ENCODE measurements at places on chromosomes 1 and 21.

DNA sequence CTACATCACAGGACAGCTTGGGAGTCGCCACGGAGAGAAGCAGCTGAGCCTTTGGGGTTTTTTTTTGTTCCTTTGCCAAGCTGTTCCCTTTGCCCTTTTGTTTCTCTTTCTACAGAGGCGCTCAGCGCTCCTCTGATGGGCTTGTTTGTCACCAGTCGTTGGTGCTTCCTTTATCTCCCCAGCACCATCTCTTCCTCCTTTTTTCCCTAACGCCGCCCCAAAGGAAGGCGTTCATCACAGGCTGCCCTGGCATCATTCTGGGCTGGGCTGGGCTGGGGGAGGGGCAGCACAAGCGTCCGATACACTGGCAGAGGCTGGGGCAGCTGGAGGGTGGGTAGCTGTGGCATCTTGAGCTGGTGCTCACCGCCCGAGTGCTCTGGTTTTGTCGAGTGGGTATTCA is 10.5 kb downstream of the IGSF21 start:
- DNase-seq = no peak

DNA sequence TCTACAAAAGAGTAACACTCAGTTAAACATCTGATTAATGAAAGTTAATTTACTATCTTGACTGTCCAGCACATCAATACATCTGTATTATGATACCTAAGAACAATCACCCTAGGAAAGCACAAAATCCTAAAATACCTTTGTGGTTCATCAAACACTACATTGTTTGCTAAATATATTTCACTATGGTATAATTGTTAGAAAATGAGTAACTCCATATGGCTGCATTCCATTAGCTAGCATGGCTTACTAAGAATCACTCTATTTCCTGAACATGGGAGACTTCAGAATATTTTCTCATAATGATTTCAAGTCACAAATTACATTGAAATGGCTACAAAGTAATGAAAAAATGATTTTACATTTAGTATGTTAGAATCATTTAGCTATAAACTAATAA is 12.5 kb downstream of the TRMT1L start:
- no peak for DNase-seq

DNA sequence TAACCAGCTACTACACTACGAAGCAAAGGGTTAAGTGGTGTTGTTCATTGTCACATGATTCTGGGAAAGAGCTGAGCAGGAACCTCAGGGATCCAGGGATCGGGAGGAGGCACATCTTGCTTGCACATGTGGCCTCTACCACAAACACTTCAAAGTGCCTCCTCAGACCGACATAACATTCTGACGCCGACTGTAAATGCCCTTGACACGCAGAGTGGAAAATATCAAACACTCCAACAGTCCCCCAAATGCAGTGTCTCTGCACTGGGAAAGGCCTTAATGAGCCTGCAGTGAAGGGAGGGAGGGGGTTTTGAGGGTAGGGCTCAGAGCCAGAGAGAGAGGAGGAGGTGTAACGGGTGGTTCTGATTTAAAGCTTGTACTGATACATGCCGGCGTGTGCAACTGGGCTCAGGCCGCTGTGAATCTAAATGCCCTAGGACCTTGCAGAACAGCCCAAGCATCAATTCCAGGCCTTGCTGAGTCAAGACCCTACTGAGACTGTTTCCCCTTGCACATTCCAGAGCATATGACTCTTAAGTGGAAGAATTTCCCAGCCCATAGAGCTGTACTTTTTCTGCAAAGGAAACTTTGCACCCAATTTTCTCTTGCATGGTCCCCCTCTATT is 163.7 kb downstream of the NTMT2 start:
- no peak for DNase-seq

DNA sequence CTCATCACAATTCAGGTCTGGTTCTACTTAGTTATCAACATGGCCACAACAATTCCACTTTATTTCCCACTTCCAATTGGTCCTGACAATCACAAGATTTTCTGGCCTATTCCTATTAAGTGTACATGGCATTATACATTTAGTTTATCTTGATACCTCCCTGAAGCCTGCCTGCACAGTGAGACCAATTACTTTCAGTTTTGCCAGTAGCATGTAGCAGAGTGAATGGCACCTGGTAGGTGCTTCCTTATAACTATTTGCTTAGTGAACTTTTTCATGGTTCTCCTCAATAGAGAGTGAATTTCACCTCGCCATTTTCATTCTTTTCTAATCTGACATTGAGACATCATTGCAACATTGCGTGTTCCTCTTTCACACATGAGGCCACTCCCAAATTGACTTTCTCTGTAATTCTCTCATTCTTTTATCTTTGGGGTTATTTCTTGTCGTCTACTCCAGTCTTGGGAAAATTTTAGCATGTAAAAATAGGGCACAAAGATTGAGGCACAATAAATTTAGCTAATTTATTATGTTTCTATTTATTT is 124.3 kb downstream of the DISC1 start:
- DNase-seq = no peak

- DNase-seq = no peak
These were observed 38.6 kb downstream of the NFIA start for GRCh38 chr1:61120998-61121397.

GRCh38 chr1:24600551-24600950 is 42.6 kb upstream of the SRRM1 start:
- DNase-seq = no peak

DNA sequence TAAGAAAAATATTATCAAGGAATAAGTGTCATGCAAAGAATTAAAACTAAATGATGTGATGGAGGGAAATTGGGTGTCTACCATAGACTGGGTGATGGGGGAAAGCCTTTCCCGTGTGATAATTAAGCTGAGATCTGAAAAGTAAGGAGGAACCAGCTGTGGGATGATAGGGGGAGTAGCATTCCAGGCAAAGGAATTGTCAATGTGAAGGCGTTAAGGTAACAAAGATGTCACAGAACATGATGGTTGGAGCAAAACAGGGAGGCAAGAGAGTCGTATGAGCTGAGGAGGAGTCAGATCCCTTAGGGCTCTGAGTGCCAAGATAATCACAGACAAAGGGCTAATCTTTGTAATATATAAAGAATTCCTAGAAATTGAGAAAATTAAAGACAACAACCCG is 170.1 kb downstream of the CDC7 start:
- DNase-seq = no peak

DNA sequence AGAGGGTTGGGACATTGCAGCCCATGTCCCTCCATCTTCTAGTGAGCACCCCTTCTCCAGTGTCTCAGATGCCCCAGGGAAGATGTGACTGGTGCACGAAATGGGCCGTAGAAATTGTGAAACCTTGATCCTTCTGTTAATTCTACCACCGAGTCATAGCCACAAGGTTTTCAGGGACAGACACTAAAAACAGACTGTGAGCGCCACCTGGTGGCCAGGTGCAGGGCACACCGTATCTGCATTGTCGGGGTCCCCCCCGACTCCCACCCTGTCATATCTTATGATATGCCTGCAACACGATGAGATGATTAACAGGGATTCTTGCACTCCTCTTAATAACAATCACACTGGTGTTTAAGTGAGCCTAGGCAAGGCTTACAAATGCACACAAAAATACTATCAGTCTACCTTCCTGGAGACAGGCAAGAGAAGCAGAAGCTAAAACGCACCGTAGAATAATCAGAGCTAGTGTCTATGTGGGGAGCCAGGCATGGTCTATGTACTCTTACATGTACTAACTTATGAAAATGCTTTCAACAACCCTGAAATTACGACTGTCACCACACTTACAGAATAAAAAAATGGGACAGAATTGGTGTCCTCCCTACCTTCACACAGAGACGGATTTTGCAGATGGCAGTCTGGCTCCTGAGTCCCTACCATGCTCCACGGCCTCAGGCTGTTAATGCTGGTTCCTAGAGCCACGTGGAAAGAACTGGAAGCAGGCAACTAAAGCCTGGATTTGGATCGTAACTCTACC is 57.9 kb downstream of the FHAD1 start:
- DNase-seq = no peak

- no peak for DNase-seq
These were observed 56.6 kb upstream of the C1orf21 start for GRCh38 chr1:184329962-184330868.

- no peak for DNase-seq
These were observed 8.3 kb downstream of the ADCY10 start for GRCh38 chr1:167905671-167906070.

GRCh38 chr1:37884145-37884544 is 24.8 kb upstream of the MTF1 start:
- DNase-seq = no peak

DNA sequence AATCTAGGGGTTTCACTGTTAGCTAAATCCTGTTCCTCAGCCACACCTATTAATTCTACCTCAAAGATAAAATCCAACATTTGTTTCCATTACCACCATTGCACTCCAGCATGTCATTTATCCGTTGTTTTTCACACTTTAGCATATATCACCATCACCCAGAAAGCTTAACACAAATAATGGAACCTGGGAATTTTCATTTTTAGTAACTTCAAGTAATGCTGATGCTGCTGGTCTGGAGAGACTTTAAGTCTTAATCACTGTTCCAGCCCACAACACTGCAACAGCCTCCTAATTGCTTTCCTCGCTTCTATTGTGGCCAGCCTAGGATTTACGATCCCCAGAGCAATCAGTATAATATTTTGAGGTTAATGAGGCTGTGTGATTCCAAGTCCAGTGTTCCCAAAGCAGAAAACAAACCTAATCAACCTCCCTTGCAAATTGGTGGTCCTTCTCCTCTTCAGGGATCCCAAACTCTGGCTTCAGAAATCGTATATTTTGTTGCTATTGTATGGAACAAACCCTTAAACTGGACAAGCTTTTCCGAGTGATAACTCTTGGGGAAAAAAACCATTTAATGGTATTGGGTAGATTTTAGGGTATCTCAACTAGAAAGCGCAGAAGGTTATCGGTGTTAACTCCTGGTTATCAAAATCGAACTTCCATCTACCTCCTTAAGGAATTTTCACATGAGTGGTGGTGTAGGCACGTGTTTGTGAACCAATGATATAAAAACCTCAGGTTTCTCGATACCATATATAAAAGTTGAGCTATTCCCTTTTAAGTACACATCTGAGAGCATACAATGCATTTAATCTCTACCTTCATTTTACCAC is 50.0 kb upstream of the BOLA1 start:
- DNase-seq = no peak

GRCh38 chr1:29825941-29826415 is 589.7 kb downstream of the PTPRU start:
- no peak for DNase-seq

GRCh38 chr1:15453734-15454133 is 2.8 kb upstream of the CELA2A start:
- DNase-seq = no peak

DNA sequence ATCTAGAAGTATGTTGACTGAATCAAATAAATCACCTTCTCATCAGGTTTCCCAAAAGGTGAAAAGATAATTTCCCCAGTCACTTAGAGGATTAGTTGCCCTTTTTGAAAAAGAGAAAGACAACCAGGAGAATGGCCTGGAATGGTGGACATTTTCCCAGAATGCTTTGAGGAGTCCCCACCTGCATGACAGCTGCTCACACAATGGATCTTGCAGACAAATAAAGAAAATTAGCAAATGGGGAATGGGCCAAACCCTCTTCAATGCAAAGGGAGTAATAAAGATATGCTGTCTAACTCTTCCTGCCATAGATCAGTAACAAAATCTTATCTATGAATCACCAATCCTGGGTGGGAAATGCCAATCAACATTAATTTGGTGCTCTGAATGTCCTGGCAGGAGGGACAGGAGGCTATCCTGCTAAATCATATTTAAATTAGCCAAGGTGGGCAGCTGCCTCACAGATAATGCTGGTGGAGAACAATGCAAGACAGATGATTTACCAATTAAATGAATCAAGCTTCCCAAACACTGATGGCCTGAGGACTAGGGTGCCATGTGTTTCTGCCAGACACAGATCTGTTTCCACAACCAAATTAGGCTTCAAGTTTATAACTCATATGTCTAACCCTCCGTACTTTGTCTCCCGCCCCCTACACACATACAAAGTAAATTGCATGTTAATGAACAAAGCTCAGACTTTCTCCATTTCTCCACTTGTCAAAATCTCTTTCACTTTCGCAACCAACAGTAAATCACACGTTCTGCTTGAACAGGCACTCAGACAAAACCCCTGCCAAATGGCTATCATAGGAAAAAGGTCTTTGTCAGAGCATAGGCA is 488.0 kb upstream of the PLXNA2 start:
- no peak for DNase-seq

All from bone marrow (tissue), 2 donors.